ENCODE measurements at places on chromosomes 4 and X. TPM values are rescaled to one million over a fixed set of nuclear protein-coding genes. Genes with fewer than 3 reads are reported as not detected.

ENPP6 gene
- not detected for total RNA-seq

FMR1NB gene
- not detected for total RNA-seq

REELD1 gene
- not detected for total RNA-seq

CPE gene
- 1.9 TPM for total RNA-seq

DCAF8L2 gene
- total RNA-seq = not detected

NKX6-1 gene
- total RNA-seq = 0.42 TPM

DAPP1 gene
- total RNA-seq = not detected

RHOXF2B gene
- total RNA-seq = not detected

RNF128 gene
- not detected for total RNA-seq

HS3ST1 gene
- 0.90 TPM for total RNA-seq

BEX1 gene
- not detected for total RNA-seq

BLOC1S4 gene
- total RNA-seq = 18.8 TPM

SERTM2 gene
- total RNA-seq = not detected

FREM3 gene
- not detected for total RNA-seq

TMEM144 gene
- total RNA-seq = 3.4 TPM

TCEAL6 gene
- not detected for total RNA-seq

MAP7D2 gene
- 5.4 TPM for total RNA-seq

WNK3 gene
- total RNA-seq = 0.05 TPM

TLR1 gene
- total RNA-seq = 0.24 TPM

PNMA6F gene
- not detected for total RNA-seq

P2RY4 gene
- 0.13 TPM for total RNA-seq

ALAS2 gene
- not detected for total RNA-seq

PUDP gene
- total RNA-seq = 25.5 TPM

CDKN2AIP gene
- 10.4 TPM for total RNA-seq

PLAC8 gene
- total RNA-seq = 1.1 TPM

GAGE13 gene
- total RNA-seq = not detected

SETD7 gene
- 40.6 TPM for total RNA-seq

MND1 gene
- 13.3 TPM for total RNA-seq

PAGE4 gene
- not detected for total RNA-seq

PPEF2 gene
- total RNA-seq = not detected

SLC7A11 gene
- total RNA-seq = 17.3 TPM

ARHGAP6 gene
- total RNA-seq = not detected

SERPINA7 gene
- not detected for total RNA-seq

CT45A1 gene
- total RNA-seq = not detected

DTHD1 gene
- total RNA-seq = not detected

NDST4 gene
- total RNA-seq = not detected

DSPP gene
- total RNA-seq = not detected

NBDY gene
- total RNA-seq = 52.1 TPM

SLITRK2 gene
- not detected for total RNA-seq

UNC5C gene
- total RNA-seq = not detected

FGB gene
- total RNA-seq = 15.9 TPM

LPAR4 gene
- total RNA-seq = not detected

CSAG2 gene
- not detected for total RNA-seq

AIMP1 gene
- 39.2 TPM for total RNA-seq

OPHN1 gene
- 2.8 TPM for total RNA-seq

TMEM35A gene
- not detected for total RNA-seq

TLR7 gene
- total RNA-seq = not detected

CPLX1 gene
- 0.44 TPM for total RNA-seq

NSUN7 gene
- 0.42 TPM for total RNA-seq

TAF7L gene
- 0.10 TPM for total RNA-seq

RAI2 gene
- total RNA-seq = 0.13 TPM

SH3RF1 gene
- total RNA-seq = 8.5 TPM

PPBP gene
- 0.38 TPM for total RNA-seq

ODAPH gene
- total RNA-seq = not detected

SSX2B gene
- total RNA-seq = not detected
